ENCODE measurements at places on chromosomes 12 and 14. TPM values are rescaled to one million over a fixed set of nuclear protein-coding genes. Genes with fewer than 3 reads are reported as not detected.

PRPH gene
- 21.9 TPM for total RNA-seq

EFCAB11 gene
- 12.1 TPM for total RNA-seq

ACOT4 gene
- 2.9 TPM for total RNA-seq

TSPAN8 gene
- total RNA-seq: 1,657 TPM

METTL17 gene
- total RNA-seq: 79.3 TPM

STYX gene
- total RNA-seq: 7.4 TPM

TC2N gene
- total RNA-seq: 93.4 TPM

CLSTN3 gene
- total RNA-seq: 17.0 TPM

PTPRQ gene
- not detected for total RNA-seq

FGFR1OP2 gene
- 31.1 TPM for total RNA-seq

PLEKHH1 gene
- 47.1 TPM for total RNA-seq

ADCY4 gene
- total RNA-seq: 6.7 TPM

DNA sequence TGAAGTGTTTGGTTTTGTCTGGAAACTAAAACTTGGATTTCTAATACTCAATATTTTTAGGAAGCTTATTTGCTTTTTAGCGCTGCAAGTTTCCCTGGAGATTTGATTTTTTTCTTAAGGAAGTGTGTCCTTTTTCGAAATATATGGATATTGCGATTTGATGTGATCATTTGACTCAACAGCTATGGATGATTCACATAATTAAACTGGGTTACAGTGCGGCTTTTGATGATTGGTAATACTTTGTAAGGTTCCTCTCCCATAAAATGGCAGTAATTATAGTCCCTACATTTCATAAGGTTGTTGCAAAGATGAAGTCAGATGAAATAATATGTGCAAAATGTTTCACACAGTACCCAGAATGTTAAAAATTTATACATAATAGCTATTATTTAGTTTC, 13.1 kb downstream of the LDHB start:
- DNase-seq: no peak
- H3K4me1 ChIP-seq: no peaks in the 10 kb centered on the region
- peaks cover 6% of the 10 kb centered on the region for H3K36me3 ChIP-seq
- no peak overlapping the region for H3K27ac ChIP-seq
- no peaks in the 10 kb centered on the region for H3K27me3 ChIP-seq
- H3K4me3 ChIP-seq: no peak overlapping the region

GRCh38 chr12:112258926-112259325, 123.3 kb downstream of the HECTD4 start:
- H3K36me3 ChIP-seq: peaks cover 5% of the 10 kb centered on the region
- no peak overlapping the region for H3K4me3 ChIP-seq
- no peak overlapping the region for H3K27ac ChIP-seq
- no peak for DNase-seq
- H3K4me1 ChIP-seq: no peaks in the 10 kb centered on the region
- H3K27me3 ChIP-seq: no peaks in the 10 kb centered on the region

DNA sequence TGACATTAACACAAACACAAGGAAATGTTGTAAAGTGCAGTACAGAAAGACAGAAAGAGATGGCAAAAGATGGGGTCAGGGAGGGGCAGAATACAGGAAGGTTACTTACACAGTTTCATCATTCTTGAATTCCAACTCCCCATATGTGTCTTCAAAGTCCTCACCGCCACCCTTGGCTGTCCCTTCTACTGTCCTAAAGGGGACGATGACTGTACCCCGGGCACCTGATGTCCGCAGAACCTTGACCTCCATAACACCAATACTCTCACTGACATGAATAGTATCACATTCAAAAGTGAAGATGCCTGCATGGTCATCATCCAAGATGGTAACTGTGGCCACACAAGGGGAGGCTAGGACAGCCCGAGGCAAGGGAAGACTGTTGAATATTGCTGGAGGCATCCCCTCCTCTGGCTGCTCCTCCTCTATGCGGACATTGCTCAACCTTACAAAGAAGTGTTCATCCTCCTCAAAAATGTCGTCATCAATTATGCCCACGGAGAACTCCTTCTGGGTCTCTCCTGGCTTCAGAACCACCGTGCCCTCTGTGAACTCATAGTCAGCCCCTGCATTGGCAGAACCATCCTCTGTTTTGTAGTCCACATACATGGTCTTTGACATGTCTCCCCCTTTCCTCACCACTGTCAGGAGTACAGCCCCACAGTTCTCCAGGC, 22.1 kb downstream of the SLC8A3 start:
- no peaks in the 10 kb centered on the region for H3K27me3 ChIP-seq
- DNase-seq: no peak
- no peak overlapping the region for H3K27ac ChIP-seq
- H3K4me1 ChIP-seq: no peaks in the 10 kb centered on the region

DNA sequence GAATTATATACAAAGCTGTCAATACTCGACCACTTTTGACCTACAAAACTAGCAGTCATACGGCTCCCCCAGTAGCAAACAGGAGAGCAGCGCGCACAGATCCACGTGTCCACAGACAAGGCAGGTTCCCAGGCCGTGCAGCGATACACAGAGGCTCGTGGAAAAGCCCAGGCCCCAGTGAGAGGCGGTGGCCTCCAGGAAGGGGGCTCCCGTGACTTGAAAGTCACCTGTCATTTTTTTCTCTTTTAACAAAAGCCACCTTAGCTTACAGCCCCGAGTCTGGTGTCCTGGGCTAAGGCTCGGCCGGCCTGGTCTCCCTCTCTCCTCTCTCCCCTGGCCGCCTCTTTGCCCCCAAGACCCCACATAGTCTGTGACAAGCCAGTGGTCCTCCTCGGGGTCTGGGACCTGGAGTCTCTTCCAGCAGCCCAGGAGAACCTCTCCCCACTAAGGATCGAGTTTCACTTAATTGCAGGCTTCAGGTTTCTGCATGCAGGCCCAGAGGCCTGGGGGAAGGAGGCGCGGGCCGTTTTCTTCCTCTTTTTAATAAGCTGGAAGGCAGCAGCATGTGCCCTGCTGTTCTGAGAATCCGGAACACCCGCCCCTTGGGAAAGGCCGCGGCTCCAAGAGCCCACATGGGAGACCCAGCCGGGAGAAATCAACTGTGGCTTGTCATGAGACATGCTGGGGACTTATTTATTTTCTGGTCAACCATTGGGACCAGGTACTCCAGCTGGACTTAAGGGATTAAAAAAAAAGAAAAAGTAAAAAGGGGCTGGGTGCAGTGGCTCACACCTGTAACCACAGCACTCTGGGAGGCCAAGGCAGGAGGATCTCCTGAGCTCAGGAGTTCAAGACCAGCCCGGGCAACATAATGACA, 15.9 kb downstream of the NCOR2 start:
- H3K4me1 ChIP-seq: peaks cover 10% of the 10 kb centered on the region
- H3K4me3 ChIP-seq: no peak overlapping the region
- H3K27me3 ChIP-seq: no peaks in the 10 kb centered on the region
- no peaks in the 10 kb centered on the region for H3K36me3 ChIP-seq
- peak; percentile 55 for DNase-seq

DNA sequence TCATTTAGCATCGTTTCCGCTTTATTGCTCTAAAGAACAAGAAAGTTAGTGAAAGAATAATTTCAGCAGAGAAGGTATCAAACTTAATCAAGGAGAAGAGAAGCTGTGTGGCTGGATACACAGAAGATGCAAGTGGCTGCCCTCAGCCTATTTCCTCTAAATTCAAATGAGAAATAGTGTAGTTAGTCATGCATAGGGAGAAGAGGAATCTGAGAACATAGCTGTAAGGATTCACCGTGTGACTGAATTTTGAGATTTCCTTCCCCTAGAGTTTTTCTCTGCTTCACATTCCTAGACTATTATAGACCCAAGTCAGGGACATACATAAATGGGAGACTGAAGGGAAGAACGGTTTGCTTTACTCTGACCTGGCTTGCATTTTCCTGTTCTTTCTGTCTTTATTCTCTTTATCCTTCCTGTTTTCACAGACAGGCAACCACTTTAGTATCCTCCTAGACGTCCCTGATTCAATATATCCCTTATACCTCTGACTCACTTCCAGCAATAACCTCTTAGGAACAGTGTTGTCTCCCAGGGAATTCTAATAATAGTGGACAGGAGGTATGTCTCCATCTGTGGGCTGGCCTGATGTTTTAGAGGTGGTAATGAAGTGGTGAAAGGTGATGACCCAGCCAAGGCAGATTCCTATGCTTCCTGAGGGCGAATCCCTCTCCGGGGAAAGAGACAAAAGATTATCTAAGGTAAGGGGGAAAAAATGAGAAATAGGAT, 7.0 kb downstream of the RNASE10 start:
- H3K27ac ChIP-seq: no peak overlapping the region
- no peak overlapping the region for H3K4me3 ChIP-seq
- H3K27me3 ChIP-seq: no peaks in the 10 kb centered on the region
- H3K36me3 ChIP-seq: no peaks in the 10 kb centered on the region
- no peaks in the 10 kb centered on the region for H3K4me1 ChIP-seq

DNA sequence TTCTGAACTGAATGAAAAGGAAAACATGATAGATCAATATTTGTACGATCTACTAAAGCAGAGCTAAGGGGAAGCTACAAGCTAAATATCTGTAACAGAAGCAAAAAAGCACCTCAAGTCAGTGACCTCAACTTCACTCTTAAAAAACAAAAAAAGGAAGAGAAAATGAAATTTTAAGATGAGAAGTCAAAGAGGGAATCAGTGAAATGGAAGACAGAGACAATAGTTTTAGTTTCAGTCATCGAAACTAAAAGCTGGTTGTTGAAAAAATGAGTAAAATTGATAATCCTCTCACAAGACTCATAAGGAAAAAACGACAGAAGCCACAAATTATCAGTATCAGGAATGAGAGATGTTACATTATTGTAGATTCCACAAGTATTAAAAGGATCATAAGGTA, 11.9 kb upstream of the SLC2A13 start:
- no peak for DNase-seq
- H3K27ac ChIP-seq: no peak overlapping the region
- no peaks in the 10 kb centered on the region for H3K4me1 ChIP-seq
- H3K4me3 ChIP-seq: no peak overlapping the region

DNA sequence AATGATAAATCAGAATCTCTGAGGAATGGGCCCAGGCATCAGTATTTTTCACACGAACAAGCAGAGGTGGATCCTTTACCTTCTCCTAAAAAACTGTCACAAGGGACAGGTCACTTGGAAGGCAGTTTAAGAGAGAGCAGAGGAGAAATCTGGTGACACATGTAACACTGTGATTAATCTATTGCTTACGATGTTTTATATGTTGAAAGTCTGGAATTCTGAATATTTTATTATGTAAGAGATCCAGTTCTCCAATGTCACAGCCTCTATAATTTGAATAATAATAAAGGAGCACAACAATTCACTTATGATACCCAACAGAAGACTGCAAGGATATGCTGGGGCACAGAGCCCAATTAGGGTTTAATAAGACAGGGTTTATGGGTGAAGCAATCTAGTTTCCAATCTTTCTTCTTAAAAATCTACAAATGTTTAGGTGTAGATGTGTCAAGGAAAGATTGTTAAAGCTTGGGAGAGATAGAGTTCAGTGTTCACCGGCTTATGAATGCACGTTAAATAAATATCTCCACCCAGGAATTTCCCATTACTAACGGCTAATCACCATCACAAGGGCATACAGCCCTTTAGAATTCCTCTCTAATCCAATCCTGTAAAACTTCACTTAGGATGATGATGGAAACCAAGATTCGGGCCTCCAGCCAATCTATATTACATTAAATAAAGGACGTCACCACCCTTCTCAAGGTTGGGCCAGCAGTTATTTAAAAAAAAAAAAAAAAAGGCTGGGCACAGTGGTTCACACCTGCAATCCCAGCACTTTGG, 23.4 kb downstream of the DUSP16 start:
- peak; percentile 72 for DNase-seq
- no peak overlapping the region for H3K4me3 ChIP-seq
- no peaks in the 10 kb centered on the region for H3K27me3 ChIP-seq
- no peaks in the 10 kb centered on the region for H3K36me3 ChIP-seq

GRCh38 chr12:106010741-106011140, 128.0 kb downstream of the NUAK1 start:
- no peaks in the 10 kb centered on the region for H3K4me1 ChIP-seq
- no peak for DNase-seq
- no peaks in the 10 kb centered on the region for H3K36me3 ChIP-seq
- H3K4me3 ChIP-seq: no peak overlapping the region
- no peaks in the 10 kb centered on the region for H3K27me3 ChIP-seq

GRCh38 chr14:20413744-20414082, 412 bp upstream of the TEP1 start:
- peak; percentile 36 for DNase-seq
- H3K27me3 ChIP-seq: no peaks in the 10 kb centered on the region
- H3K27ac ChIP-seq: peak overlapping the region; percentile 98
- H3K4me3 ChIP-seq: peak overlapping the region; percentile 62
- no peaks in the 10 kb centered on the region for H3K36me3 ChIP-seq

- no peaks in the 10 kb centered on the region for H3K27me3 ChIP-seq
- no peak overlapping the region for H3K4me3 ChIP-seq
- H3K36me3 ChIP-seq: no peaks in the 10 kb centered on the region
- no peak for DNase-seq
Measured at GRCh38 chr14:29712601-29713000, 215.0 kb downstream of the PRKD1 start.

- no peak overlapping the region for H3K4me3 ChIP-seq
- peak overlapping the region; percentile 52 for H3K27ac ChIP-seq
- H3K4me1 ChIP-seq: peaks cover 5% of the 10 kb centered on the region
- no peak for DNase-seq
- H3K36me3 ChIP-seq: no peaks in the 10 kb centered on the region
Measured at GRCh38 chr12:15719230-15719629, 70.0 kb downstream of the EPS8 start.
